ENCODE measurements at places on chromosomes 11 and 22.

- DNase-seq = no peak
These were observed 15.0 kb downstream of the AASDHPPT start for GRCh38 chr11:106092446-106092845.

DNA sequence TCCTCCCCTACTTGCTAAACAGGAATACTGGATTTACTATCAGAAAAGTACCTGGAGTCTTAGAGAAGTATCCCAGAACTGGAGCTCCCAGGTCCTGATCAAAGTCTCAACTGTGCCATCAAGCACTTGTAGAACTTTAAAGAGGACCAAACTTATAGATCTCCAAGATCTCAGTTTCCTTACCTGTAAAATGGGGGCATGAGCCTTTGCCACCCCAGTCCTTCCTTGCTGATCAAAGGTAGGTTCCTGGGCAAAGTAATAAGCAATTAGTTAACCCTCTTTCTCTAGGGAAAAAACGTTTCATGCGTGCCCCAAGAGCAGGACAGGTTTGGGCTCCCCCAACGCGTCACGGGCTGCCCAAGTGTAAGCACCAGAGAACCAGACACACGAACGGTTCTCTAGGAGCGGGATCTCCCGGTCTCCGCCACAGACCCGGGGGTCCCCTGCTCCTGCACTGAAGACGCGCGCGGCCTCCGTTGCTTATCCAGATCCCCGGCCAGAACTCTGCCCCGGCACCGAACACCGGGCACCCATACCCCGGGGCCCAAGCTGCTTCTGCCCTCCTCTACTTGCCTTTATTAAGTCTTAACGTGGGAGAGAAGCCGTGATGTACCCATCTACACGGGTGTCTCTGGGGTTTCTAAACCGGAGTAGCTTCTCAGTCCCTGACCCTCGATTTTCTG lies 505 bp downstream of the ZNF214 start:
- no peak for DNase-seq

- DNase-seq = no peak
These were observed 3.3 kb downstream of the SCGB1D2 start for GRCh38 chr11:62245271-62245753.

GRCh38 chr22:25940479-25940878 lies 198.5 kb downstream of the MYO18B start:
- no peak for DNase-seq

DNA sequence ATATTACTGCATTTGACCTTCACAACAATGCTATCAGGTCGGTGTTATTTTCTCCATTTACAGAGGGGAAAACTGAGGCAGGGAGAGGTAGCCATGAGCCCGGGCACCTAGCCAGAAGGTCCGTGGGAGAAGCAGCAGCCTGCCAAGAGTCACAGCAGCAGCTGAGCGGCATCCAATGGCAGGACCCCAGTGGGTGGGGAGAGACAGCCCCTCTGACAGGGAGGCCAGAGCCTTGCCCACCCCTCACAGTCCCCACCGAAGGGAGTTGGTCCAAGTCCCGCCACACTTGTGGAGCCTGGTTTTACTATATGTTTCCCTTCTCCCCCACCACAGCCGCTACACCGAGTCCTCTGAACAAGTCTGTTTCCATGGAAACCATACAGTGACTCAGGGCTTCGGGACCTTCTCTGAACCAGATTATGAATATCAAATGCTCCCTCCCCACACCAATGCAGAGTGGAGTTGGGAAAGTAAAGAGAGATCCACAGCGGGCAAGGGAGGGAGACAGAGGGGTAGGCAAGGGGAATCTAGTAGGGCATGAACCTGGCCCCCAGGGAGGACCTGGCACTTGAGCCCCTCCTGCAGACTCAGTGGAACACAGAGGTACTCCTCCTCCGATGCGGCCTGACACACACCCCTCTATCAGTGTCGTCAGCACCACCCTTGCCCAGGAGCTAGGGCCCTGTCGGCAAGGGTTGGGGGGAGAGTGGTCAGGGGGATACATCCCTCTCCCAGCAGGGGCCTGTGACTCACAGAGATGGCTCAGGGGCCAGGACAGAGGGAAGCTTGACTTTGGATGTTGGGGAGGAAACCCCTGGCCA lies 2.5 kb downstream of the CHST1 start:
- peak; percentile 93 for DNase-seq

DNA sequence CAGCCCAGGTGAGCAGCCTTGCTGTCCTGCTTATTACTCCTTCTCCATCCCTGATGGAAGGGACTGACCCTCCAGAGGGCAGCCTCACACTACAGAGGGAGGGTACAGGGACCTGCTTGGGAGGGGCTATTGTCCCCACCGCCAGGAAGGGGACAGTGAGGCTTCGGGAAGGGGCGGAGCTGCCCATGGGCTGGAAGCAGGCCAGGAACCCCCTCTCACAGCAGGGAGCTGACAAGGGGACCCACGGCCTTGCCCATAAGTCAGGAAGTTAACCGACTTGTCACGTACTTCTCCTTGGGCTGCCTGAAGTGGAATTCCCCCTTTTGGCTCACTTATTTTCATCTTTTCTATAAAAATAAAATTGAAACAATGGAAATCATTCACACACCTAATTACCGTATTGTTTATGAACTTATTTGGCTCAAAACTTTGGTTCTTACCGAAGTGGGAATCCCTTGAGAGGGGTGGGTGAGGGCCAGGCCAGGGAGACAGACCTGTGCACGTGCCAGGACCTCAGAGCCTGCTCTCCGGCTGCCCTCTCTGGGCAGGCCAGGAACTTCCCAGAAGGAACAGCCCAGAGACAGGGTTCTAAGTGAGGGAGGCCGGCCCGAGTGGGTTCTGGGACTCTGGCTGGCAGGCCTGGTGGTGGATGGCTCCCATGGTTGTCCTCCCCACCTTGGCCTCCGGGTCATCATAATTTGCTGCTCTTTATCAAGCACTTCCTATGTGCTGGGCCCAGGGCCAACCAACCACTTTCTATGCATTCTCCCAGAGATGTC lies 5.8 kb downstream of the MGAT3 start:
- DNase-seq = no peak

DNA sequence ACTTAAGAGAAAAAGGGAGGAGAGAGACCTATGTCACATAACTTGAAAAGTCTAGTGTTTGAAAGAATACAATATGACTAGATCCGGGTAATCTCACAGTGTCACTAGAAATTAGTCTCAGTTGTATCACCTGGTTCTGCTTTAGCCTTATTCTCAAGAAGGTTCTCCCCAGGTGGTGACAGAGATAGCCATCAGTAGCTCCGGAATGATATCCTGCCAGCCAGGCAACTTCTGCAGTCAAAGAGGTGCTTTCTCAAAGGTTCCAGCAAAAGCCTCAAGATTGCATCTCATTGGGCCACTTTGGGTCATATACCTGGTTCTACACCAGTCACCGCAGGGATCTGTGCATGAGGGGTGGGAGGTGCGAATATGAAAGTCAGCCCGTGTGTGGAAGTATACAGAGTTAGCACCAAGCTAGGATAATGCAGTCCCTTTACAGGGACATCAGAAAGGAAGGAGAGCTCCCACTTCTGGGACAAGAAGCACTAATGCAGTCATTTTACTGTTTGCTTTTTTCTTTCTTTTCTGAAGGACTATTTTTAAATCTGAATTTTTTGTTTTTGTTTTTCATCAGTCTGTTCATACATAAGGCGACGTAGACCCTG lies 61.1 kb downstream of the CYB5R2 start:
- no peak for DNase-seq

DNA sequence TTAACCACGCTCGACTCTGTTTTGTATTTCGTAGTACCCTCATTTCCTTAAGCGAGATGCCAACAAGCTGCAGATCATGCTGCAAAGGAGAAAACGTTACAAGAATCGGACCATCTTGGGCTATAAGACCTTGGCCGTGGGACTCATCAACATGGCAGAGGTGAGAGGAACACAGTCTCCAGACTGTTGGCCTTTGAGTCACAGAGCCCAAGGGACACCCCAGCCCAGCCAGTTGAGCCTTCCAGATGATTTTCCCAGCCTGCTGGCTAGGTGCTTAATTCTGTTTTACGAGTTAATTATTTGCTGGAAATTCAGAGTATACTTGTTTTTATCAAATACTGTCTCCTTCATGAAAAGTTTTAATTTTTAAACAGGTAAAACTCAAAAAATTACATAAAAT lies 57.3 kb upstream of the RAB1B start:
- DNase-seq = no peak

GRCh38 chr11:26188554-26188953 lies 143.4 kb upstream of the ANO3 start:
- peak; percentile 18 for DNase-seq

DNA sequence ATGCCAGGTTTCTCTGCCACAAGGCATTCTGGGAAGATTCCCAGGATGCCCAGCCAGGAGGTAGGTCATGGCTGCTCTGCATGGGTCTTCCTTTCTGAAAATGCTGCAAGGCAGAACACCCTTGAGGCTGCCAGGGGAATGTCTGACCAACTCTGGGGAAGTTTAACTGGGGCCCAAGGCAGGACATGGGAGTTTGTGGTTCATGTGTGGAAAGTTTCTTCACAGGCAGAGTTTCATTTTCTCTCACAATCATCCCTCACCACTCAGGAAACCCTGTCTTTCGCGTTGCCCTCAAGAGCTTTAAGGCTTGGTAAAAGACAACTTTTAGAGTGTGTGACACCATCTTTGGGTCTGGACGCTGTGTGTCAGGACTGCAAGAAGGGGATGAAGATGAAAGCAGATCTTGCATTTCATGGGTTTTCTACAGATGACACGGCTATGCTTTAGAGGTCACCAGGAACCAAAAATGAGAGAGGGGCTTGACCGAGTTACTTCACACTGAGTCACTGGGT lies 133.5 kb downstream of the CD44 start:
- no peak for DNase-seq

DNA sequence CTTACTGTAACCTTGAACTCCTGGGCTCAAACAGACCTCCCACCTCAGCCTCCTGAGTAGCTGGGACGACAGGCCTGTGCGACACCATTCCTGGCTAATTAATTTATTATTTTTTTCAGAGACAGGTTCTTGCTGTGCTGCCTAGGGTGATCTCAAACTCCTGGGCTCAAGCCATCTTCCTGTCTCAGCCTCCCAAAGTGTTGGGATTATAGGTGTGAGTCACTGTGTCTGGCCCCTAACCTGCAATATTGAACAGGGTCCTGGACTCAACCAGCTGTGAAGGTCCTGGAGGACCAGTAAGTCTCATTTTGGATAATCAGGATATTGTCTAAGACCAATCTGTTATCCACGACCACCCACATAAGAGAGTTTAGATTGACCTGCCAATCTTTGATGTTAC lies 15.2 kb downstream of the CCDC134 start:
- DNase-seq = no peak

DNA sequence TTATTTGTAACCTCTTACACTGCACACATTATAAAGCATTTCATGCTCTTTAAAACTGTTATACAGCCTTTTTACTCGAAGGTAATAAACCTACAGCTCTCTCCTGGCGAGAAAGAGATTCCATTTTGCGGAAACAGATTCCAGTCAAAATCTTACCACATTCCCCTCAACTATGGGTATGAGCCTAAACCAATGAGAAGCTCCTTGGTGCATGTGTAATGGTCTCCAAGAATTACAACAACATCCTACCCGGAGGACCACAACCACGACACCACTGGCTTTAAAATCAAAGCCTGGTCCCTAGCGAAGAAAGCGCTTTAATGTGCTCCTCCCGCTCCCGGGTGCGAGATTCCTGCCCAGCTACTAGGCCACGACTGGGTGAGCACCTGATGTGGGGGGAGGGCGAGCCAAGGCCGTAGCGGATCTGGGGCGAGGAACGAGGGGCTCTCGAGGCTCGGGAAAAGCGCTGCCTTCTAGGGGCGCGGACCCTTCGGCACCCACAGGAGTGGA lies 821 bp downstream of the CELF1 start:
- DNase-seq = no peak

DNA sequence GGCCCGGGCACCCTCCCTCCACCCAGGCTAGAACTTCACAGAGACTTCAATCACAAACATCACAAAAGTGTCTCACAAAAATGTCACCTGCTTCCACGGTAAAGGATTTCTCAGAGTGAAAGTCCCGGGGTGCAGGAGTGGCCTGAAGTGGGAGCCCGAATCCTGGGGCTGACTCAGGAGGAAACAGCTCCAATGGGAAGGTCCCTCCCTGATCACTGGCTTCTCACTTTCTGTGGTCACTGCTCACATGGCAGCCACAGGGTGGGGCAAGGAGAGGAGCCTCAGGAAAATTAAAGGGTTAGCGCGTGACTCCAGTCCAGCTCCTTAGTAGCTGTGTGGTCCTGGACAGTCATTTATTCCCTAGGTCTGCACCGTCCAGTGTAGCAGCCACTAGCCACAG lies 564.5 kb upstream of the B3GAT1 start:
- no peak for DNase-seq

DNA sequence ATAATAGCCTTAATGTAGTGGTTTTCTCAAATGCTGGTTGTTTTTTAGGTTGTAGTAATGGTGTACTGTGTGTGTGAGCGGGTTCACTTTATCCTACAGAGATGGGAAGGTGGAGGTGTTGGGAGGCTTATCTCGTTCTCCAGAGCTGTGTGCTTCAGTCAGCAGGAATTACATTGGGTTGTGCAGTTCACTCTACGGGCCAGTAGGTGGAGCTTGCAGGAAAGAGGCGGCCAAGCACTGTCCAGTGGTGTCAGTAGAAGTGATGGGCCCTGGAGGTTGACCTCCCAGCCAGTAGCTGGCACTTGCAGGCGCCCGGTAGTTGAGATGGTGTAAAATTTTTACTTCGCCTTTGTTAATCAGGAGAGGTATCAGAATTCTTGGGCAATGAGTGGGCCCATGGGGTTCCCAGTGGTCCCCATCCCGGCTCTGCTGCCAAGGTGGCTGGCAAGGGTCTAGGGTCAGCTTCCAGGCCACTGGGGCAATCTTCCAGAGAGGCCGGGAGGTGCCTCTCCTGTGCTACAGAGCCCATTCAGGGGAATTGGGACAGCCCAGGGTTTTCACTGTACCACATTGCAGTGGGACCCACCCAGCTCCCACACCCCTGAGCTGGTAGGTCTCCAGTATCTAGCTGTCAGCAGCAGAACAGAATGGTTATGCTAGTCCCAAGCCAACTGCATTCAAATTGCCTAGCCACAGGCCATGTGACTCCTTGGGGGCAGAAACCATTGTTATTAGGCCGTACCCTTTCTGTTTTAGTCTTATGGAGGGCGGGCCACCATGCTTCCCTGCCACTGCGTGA lies 43.9 kb downstream of the BIRC2 start:
- DNase-seq = peak; percentile 13

- no peak for DNase-seq
These were observed 2.6 kb upstream of the FTH1 start for GRCh38 chr11:61969838-61970662.

DNA sequence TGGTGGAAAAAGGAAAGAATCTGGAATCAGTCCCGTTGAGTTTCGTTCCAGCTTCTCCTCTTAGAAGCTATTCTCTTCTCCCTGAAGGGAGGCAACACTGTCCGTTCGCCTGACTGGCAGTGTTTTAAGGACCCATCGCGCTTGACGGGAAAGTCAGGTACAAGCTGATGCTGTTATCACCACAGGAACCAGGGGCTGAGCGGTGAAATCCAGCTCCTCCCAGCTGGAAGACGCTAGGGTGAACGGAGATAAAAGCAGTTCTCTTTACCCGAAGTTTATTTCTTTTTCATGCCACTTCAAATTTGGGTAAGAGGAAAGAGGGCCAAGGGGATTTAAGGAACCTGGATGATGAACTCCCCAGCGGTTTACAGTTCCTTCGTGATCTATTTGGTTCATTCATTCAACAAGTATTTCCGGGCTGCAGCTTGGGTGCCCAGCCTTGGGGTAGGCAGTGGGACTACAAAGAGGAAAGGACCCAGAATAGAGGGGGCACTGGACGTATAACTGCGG lies 551 bp upstream of the DEUP1 start:
- no peak for DNase-seq

GRCh38 chr22:37661160-37661924 lies 2.8 kb downstream of the PDXP start:
- DNase-seq = peak; percentile 61
